Right ventricle myocardium inferior (tissue), 1 donor: ENCODE measurements at places on chromosomes 2 and 18.

DNA sequence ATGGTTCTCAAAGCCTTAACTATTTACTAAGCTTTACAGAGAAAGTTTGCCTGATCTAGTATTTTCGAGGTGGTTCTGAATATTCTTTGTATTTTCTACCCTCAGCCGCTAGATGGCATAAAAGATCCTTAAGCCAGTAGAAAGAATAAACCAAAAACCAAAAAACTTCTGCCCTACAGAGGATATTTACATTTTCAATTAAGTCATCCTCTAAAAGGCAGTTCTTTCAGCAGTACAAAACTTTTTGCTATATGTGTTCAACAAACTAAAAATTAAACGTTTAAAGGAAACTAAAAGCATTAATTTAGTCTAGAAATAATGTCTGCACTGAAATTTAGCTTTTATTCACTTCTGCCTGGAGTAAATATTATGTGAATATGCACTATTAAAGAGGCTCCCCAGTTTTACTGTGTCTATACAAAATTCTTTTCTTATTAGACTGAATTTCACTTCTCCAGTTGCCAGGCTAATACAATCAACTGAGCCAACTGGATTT lies 297.5 kb downstream of the PIEZO2 start:
- no peak for DNase-seq

DNA sequence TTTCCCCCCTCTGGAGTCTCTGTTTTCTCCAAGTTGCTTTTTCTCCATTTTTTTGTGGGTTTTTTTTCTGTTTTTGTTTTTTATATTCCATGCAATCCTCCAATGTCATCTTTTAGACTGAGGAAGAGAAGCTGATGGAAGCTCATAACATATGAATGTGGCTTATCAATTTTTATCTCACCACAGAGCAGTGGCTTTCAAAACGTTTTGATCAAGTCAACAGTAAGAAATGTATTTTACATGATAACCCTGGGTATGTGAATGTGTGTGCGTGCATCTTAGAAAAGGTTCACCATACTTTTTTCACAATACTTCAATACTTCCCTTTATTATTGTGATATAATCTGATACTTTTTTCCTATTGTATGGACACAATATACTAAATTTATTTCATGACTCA lies 64.6 kb upstream of the CDCA7 start:
- DNase-seq = no peak

DNA sequence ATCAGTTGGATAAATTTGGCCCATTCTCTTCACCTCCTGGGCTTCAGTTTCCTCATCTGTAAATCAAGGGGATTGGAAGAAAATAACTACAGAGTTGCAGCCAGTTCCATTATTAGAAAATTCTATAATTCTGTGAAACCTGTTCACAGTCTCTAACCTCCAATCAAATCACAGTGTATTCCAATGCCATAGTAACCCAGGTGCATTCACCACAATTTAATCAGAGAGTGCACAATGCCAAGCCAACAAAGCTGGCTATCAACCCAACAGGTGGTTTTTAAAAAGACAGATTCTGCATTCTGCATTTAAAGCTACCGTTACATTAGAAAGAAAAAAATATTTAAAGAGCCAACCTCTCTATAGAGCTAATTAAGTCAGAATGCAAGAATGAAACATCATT lies 308.6 kb downstream of the RNF144A start:
- DNase-seq = no peak

- peak; percentile 61 for DNase-seq
Measured at GRCh38 chr2:113157118-113157896, 16.5 kb upstream of the PSD4 start.

GRCh38 chr2:39632876-39633275 lies 32.8 kb upstream of the TMEM178A start:
- DNase-seq = no peak

DNA sequence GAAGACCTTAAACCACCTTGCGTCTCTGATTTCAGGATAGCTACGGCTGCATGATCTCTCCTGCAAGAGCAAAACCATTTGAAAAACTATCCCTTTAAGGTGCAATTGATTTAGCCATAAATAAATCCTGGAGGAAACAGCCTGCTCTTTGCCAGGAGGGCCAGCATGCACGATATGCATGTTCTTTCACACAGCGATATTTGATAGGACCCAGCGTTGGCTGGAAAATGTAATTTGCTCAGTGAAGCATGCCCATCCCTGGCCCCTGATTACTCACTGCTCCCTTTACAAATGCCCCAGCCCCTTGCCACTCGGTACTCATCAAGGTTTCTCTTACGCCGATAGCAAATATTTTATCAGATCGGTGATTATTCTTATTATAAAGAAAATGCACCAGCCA lies 315.4 kb downstream of the CDH2 start:
- no peak for DNase-seq

DNA sequence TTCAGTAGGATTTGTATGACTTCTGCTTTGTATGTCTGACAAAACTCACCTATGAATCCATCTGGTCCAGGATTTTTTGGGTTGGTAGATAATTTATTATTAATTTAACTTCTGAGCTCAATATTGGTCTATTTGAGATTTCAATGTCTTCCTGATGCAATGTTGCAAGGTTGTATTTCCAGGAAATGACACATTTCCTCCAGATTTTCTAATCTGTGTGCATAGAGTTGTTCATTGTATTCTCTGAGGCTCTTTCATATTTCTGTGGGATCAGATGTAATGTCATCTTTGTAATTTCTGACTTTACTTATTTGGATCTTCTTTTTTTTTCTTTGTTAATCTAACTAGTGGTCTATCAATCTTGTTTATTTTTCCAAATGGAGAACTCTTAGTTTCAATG lies 584.7 kb upstream of the SETBP1 start:
- DNase-seq = no peak

DNA sequence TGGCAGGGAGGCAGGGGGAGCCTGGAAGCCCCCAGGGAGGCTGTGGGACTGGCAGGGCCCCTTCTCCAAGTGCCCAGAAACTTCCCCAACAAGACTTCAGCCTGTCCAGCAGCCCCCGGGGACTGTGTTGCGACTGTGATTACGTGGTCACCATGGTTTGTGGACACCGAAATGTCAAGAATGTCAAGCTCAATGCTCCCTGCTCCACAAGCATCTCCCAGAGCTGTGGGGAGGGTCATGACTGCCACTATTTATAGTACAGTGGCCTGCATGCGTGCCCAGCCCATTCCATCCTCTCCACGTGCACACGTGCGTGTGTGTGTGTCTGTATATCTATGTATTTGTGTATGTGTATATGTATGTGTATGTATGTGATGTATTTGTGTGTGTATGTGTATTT lies 93.8 kb upstream of the MBOAT2 start:
- no peak for DNase-seq

- DNase-seq = no peak
Measured at GRCh38 chr2:64661741-64662169, 8.0 kb upstream of the SERTAD2 start.

GRCh38 chr2:62215306-62216064 lies 19.6 kb downstream of the B3GNT2 start:
- DNase-seq = no peak

DNA sequence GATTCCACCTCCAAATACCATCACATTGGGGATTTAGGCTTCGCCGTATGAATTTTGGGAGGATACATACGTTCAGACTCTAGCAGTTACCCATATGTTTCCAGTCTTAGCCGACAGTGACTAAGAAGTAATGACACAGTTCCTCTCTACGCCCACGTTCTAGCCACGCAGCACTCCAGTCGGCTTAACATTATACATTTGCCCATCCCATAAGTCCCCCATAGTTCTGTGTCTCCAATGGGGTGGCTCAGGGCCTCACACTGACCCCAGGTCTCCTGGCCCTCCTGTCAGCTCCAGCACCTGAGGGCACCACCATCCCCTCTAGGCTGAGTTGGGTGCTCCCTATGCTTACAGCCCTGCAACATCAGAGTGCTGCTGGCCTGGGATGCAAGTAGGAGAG lies 18.4 kb upstream of the CNDP2 start:
- DNase-seq = no peak

DNA sequence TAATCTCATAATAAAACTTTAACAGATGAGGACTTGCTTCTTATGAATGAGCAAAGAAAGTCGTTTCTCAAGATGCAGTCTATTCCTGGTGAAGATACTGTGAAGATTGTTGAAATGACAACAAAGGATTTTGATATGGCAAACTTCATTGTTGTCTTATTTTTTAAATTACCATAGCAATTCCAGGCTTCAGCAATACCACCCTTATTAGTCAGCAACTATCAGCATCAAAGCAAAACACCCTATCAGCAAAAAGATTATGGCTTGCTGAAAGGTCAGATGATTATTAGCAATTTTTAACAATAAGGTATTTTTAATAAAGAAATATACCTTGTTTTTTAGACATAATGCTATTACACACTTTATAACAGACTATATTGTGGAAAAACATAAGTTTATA lies 88.3 kb downstream of the COL5A2 start:
- DNase-seq = no peak

DNA sequence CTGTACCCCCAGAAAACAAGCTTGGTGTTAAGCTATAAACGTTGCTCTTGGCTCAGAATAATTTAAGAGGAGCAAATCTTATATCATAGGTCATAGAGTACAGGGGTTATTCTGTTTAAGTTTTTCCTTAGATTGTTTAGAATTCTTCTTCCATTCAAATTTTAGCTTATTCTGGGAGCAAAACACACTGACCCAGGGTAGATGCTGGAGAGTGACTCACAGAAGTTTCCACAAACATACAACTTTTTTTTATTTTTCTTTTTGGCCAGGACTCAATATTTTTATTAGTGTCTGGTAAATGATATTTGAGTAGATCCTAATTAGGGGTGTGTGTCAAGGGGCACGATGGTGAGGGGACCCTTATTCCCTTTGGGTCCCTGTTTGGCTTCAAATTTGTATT lies 71.5 kb upstream of the PSME4 start:
- DNase-seq = no peak

DNA sequence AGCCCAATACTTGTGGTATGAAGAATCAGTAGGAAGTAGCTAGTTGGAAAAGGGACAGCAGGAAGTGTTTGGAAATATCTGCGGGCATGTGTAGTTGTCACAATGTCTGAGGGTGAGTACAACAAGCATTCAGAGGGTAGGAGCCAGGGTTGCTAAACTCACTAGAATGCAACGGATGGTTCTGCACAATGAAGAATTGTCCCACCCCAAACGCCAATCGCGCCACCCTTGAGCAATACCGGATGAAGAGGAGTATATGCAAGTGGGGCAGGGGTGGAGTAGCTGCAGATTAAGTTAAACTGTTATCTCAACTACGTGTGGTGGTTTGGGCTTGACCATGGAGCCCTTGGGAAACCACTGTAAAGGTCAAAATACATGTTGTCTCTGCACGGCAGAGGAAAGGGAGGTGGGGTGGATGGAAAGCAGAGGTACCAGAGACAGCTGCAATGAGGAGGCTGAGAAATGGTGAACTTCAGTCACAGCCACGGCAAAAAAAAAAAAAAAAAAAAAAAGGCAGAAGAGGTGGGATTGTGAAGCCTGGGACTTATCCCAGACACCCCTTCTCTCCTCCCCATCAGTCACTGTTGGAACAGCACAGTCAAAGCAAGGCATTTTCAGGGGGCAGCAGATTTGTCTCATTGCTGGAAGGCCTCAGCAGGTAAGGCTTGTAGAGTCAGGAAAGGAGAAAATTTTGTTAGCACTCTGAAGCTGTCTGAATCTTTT lies 5.2 kb downstream of the CCL20 start:
- DNase-seq = peak; percentile 77

DNA sequence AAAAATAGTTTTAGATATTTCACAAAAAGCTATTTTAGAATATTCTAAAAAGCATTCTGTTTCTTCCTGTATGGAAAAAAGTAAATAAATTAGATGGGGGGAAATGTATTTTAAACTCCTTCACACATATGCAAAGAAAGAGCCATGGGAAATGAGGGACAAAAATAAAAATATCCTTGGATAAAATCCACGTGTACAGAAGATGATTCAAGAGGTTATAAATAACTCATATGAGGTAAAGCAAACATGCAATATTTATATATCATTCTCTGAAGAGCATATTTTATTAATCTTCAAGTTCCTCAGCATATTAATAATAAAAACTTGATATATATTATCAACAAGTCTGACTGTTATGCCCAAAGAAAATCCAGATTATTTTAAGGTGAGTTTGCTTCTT lies 8.8 kb upstream of the GFPT1 start:
- no peak for DNase-seq

- DNase-seq = no peak
Measured at GRCh38 chr2:84417453-84418145, 41.5 kb downstream of the SUCLG1 start.

DNA sequence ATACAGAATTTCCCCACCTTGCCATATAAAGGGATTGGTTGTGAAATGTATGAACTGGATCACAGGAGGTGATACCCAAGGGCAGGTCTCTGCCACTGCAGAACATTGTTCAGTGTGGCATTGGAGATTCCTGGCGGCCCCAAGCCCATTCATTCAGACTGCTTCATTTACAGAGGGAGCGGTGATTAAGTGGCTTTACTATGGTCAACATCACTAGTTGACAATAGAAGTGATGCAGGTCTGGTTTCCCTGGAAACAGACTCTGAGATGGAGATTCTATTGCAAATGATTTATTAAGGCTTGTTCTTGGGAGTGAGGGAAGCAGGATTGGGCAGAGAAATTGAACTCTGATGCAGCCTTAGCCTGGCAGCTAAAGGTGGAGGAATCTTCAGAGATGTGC lies 62.4 kb downstream of the ZDBF2 start:
- DNase-seq = no peak

DNA sequence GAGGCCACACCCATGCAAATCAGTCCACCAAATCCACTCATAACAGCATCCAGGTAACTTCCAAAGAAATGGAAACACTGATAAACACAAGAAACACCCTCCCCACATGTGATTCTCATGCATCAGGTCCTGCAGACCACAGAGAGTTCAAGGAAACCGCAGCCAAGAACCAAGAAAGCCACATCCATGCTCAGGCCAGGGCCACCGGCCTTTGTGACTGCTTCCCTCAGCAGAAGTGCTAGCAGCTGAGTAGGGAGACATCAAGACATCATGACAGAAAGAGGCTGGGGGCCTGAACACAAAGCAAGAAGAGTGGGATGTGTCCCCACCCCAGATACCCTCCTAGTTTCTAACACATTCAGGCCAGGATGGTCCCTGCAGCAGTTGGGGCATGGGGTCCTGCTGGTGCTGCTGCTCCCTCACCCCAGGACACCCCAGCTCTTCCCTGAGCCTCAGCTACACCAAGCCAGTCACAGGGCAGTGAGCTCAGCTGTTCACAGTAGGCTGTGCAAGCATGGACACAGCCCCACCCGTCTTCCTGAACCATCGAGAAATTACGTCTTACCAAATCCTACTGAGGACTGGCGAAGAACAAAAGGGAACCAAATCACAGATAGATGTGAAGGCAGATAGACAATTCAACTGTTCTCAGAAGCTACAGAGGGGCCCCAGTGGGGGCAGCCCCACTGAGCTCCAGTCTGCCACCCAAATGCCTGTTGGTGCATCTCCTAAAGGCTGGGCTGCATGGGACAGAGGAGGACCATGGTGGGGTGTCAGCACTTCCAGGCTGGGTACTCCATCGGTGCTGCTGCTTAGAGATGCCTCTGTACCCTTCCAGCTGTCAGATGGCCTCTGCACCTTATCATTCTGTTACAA lies 60.9 kb downstream of the HDAC4 start:
- DNase-seq = no peak

DNA sequence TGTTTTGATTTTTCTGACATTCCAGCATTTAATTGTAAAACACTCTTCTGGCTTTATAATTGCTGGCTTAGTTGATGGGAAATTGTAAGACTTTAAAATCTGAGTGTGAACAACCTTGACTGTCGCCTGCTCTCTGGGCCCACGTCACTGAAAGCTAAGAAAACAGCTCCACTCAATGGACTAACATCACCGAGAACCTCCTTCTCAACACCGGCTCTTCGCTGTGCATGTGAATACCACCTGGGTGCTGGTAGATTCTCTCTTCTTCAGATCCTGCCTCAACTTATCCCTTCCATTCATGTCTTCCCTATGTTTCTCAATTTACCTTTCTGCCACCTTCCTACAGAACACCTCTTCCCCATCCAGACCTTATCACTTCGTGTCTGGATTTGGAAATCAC lies 523.1 kb upstream of the ID2 start:
- DNase-seq = no peak
